Inflammatory macrophage treated with lipopolysaccharide for 4 hours (primary cell): ENCODE measurements at places on chromosomes 12 and 14.

DNA sequence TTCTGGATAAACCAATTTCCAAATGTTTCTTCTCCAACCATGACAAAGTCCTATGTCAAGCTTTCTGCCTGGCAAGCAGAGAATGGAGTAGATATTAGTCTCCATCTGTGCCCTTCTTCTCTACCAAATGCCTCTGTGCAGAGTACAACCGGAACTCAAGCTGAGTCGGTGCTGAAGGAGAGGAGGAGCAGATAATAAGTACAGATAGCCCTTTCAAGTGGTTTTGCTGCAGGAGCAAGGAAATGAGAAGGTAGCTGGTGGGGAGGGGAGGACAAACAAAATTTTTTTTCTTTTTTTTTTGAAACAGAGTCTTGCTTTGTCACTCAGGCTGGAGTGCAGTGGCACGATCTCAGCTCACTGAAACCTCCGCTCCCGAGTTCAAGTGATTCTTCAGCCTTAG, 14.2 kb upstream of the HELB start:
- no peak for DNase-seq

- no peak for DNase-seq
Observed at GRCh38 chr12:54611715-54612149, 23.0 kb downstream of the LACRT start.

DNA sequence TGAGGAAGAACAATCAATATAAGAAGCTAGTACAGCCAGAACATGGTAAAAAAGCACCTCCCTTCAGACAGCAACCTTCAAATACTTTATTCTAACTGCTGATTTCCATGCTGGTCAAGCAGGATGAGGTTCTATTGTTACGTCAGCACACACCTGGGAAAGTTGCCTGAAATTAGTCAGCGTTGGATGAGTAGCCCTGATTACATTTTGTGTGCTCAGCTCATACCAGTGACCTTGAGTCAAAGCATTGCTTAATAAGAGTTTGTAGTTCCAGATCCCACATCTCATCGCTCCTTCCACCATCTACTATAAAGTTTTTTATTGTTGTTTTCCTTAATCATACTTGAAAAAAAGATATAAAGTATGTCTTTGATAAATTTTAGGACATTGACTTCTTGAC, 361.5 kb downstream of the EGLN3 start:
- no peak for DNase-seq

DNA sequence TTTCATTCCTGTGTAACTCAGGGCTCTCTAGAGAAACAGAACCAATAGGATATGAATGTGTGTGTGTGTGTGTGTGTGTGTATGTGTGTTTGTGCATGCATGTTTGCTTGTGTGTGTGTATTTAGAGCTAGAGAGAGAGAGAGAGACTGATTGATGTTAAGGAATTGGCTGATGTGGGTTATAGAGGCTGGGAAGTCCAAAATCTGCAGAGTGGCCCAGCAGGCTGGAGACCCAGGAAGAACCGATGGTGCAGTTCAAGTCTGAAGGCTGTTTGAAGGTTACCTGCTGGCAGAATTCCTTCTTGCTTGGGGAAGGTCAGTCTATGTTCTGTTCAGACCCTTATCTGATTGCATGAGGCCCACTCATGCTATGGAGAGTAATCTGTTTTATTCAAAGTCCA, 64.7 kb downstream of the ADCK1 start:
- no peak for DNase-seq

GRCh38 chr12:58425481-58426392, 484.4 kb downstream of the ATP23 start:
- DNase-seq: no peak

- no peak for DNase-seq
Observed at GRCh38 chr12:16515666-16516065, 90.3 kb downstream of the LMO3 start.

DNA sequence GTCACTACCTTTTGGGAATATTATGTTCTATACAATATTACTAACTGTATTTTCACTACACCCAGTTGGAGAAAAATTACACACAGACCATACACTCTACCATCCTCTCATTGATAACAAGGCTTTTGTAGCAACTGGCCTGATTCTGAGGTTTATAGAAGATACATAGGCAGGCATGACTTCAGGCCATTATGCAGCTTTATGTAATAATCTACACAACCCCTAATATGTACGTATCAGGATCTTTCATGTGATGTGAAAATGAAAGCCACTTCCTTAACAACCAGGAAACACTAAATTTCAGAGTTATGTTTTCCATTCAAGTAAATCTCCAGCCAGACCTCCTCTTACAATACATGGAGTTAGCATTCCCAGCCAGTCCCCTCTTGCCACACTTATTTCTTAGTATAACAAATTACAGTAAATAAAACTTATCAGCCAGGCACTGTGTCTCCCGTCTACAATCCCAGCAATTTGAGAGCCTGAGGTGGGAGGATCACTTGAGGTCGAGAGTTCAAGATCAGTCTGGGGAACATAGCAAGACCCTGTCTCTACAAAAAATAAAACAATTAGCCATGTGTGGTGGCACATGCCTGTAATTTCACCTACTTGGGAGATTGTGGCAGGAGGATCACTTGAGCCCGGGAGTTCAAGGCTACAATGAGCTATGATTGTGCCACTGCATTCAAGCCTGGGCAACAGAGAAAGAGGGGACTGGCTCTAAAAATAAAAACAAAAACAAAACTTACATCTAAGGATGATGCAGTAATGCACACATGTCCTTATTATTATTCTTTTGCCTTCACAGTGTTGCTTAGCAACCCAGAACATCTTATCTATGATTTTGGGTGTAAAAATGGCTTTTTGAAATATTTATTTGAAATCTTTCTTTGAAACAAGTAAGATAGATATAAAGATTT, 10.4 kb upstream of the OSBPL8 start:
- DNase-seq: peak; percentile 75

- DNase-seq: no peak
Observed at GRCh38 chr14:103868242-103868897, 21.0 kb upstream of the PPP1R13B start.

- no peak for DNase-seq
Observed at GRCh38 chr12:129599406-129599805, 304.4 kb downstream of the TMEM132D start.
